Osteocyte (in vitro differentiated cells): ENCODE measurements at places on chromosomes 13 and 19. TPM values are rescaled to one million over a fixed set of nuclear protein-coding genes. Genes with fewer than 3 reads are reported as not detected.

- H3K36me3 ChIP-seq: peaks cover 4% of the 10 kb centered on the region
- peak overlapping the region; percentile 23 for H3K27ac ChIP-seq
- H3K4me3 ChIP-seq: peak overlapping the region; percentile 59
- no peaks in the 10 kb centered on the region for H3K27me3 ChIP-seq
- peaks cover 22% of the 10 kb centered on the region for H3K4me1 ChIP-seq
These were observed 425 bp upstream of the COLGALT1 start for GRCh38 chr19:17554968-17555479.

GRCh38 chr19:4456476-4456842, 1.1 kb downstream of the UBXN6 start:
- H3K27ac ChIP-seq: peak overlapping the region; percentile 97
- no peaks in the 10 kb centered on the region for H3K27me3 ChIP-seq
- DNase-seq: no peak
- no peaks in the 10 kb centered on the region for H3K36me3 ChIP-seq

GRCh38 chr13:106899442-106899841, 331.5 kb upstream of the ARGLU1 start:
- no peak overlapping the region for H3K27ac ChIP-seq
- no peaks in the 10 kb centered on the region for H3K27me3 ChIP-seq
- H3K4me3 ChIP-seq: no peak overlapping the region
- no peak for DNase-seq
- H3K4me1 ChIP-seq: no peaks in the 10 kb centered on the region

DNA sequence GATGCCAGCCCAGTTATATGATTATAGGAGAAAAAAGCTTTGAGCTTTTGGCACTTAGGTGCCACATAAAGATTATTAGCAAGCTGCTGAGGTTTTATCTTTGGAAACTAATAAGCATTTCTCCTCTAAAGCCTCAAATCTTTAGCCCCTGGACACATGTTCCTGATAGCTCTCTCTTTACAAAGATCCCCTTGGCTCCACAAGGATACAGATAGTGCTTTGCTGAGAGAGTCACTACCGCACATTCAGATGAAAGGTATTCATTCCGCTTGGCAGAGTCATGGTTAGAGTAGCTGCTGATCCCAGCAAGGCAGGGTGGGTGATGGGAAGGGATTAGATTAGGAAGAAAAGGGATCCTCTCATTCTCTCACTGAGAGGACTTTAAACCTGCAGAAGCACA, 28.2 kb upstream of the PSG7 start:
- DNase-seq: no peak
- H3K4me3 ChIP-seq: no peak overlapping the region
- no peaks in the 10 kb centered on the region for H3K27me3 ChIP-seq

GRCh38 chr13:30502237-30502636, 36.5 kb upstream of the HMGB1 start:
- no peak overlapping the region for H3K27ac ChIP-seq
- no peaks in the 10 kb centered on the region for H3K27me3 ChIP-seq
- no peaks in the 10 kb centered on the region for H3K36me3 ChIP-seq
- H3K4me1 ChIP-seq: no peaks in the 10 kb centered on the region

GRCh38 chr13:28539625-28540286, 44.8 kb upstream of the FLT1 start:
- no peaks in the 10 kb centered on the region for H3K27me3 ChIP-seq
- peaks cover 22% of the 10 kb centered on the region for H3K4me1 ChIP-seq
- H3K4me3 ChIP-seq: no peak overlapping the region
- DNase-seq: no peak

DNA sequence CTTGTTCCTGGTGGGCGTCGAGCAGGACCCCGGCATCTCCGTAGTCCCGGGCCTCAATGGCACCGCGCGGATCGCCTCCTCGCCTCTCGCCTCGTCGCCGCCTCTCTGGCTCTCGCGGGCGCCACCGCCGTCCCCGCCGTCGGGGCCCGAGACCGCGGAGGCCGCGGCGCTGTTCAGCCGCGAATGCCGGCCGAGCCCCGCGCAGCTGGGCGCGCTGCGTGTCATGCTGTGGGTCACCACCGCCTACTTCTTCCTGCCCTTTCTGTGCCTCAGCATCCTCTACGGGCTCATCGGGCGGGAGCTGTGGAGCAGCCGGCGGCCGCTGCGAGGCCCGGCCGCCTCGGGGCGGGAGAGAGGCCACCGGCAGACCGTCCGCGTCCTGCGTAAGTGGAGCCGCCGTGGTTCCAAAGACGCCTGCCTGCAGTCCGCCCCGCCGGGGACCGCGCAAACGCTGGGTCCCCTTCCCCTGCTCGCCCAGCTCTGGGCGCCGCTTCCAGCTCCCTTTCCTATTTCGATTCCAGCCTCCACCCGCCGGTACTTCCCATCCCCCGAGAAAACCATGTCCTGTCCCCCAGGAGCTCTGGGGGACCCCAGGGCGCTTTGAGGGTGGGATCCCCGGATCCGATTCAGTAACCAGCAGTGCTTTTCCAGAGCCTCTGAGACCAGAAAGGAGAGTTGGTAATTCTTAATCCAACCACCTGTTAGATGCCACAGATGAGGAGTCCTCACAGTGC, 885 bp downstream of the MLNR start:
- H3K4me3 ChIP-seq: peak overlapping the region; percentile 65
- peaks cover 76% of the 10 kb centered on the region for H3K27me3 ChIP-seq

Gene SYNGR4
- not detected in 2 replicates for total RNA-seq

Gene MEX3D
- 65.5 and 67.5 TPM in 2 replicates for total RNA-seq

Gene HNRNPUL1
- 226 and 237 TPM in 2 replicates for total RNA-seq

Gene EBI3
- 1.0 and 1.6 TPM in 2 replicates for total RNA-seq

Gene ZNF230
- total RNA-seq: 4.1 and 5.3 TPM in 2 replicates

Gene BRME1
- 3.7 and 4.1 TPM in 2 replicates for total RNA-seq

Gene KASH5
- not detected in 2 replicates for total RNA-seq
